ENCODE measurements at places on chromosomes 4 and X.

DNA sequence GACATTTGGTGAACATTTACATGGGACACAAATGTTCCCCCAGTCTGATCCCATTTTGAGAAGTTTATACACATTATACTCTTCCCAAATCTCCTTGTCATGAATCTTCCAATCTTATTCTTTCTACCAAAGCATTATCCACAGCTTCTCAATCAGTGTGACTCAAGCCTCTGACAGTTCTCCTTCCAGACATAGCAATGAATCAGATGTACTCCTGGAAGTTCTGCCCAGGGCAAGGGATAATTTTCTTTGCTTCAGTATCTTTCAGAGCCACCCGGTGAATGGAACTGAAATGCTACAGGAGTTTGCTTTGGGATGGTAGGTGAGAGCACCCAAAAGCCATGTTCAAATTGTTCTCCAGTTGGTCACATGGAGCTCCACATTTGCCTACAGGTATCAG, 145.5 kb downstream of the ANXA5 start:
- no peak for DNase-seq

GRCh38 chr4:8030121-8030781, 90.6 kb upstream of the AFAP1 start:
- DNase-seq = no peak

DNA sequence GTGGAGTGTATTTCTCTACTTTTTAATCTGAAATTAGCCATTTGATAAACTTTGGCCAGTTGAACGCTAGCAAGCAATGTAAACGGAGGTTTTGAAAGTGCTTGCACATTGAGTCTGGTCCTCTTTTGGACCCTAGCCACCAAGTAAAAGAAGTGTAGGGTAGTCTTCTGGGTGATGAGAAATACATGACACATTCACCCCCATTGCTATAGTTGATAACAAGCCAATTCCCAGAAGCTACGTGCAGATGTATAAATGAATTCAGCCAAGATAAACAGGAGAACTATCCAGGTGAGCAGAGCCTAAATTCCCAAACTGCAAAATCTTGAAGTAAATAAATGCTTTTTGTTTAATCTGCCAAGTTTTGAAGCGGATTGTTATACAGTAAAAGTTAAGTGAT, 965.4 kb upstream of the GRIA3 start:
- no peak for DNase-seq

GRCh38 chr4:152000518-152000917, 239.7 kb upstream of the GATB start:
- DNase-seq = no peak

DNA sequence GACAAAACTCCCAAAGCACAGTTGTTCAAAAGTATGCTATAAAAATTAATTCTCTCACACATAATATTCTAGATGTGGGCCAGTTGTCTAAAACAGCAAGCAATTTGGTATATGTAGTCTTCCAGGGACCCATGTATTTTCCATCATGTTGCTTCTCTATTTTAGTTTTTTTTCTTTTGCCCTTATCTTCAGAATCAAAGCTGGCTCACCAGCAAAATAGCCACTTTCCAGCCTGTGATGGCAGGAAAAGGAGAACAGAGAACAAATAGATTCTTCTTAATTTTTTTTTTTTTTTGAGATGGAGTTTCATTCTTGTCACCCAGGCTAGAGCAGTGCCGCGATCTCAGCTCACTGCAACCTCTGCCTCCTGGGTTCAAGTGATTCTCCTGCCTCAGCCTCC, 680.8 kb upstream of the TENM3 start:
- no peak for DNase-seq

DNA sequence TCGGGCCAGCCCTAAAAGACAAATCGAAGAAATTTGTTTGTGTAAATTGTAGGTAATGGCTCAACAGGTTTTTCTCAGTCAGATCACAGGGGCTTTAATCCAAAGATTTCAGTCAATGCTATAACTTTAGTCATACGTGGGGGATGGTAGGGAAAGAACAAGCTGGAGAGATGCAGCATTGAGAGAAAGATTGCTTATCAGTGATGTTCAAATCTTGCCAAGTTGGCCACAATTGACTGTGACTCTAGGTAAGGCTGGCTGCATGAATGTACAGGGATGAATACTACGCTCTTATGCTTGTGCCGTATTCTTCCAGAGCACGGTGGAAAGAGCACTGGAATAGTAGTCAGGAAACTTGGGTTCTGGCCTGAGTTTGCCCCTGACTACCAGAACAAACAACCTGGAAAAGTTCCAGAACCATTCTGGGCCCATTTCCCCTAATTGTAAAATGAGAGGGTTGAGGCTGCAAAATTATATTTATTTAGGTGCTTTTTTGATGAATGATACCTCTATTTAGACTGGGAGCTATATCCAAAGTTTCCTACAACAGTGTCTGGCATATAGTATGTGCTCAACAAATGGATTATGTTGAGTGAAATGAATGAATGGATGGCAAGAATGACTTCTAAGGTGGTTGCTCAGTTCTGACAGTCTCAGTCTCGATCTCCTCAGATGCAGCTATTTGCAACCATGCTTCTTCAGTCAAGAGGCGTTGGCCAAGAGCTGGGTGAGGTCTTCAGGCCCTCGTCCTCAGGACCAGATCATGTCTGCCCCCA, 44.4 kb downstream of the TSC22D3 start:
- DNase-seq = no peak

DNA sequence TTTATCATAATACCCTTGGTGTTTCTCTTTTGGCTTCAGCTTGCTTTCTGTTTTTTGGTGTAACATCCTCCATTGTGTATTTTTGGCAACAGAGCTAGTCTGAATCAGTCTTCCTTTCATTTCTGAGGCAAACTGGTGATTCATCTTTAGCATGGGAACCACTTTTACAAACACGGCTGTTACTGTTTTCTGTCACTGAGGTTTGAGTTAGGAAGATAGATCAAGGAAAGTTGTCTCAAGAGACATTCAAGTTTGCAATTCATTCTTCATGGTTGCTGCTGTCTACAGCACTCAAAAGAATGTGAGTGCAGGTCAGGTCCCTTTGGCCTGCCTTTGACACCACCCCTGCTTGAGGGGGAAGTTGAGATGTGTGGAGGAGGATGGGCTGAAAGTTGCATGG, 36.3 kb downstream of the IL21 start:
- no peak for DNase-seq

GRCh38 chrX:8390771-8391170, 73.9 kb upstream of the VCX3B start:
- no peak for DNase-seq

- peak; percentile 99 for DNase-seq
Measured at GRCh38 chr4:705278-706082, at the start of gene PCGF3. Gene PCGF3 (plus strand): TSS chr4:705832. CDS start chr4:733681, 27,849 bp downstream.

- DNase-seq = no peak
Measured at GRCh38 chr4:150888625-150889024, 126.5 kb downstream of the LRBA start.

DNA sequence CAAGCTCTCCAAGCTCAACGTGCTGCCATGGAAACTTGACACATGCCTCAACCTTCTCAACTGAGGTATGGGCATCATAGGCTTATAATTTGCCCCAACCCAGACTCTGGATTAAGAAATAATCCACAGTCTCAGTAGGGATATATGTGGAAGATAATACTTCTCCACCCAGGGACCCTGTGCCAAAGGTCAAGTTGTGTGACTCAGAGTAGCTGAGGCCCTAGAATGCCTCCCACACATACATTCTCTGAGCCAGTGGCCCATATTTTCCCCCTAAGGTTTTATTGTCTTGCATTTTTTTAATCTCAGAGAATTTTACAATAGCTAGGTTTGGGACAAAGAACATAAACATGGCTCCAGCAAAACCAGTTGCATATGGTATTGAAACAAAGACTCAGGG, 283.1 kb downstream of the IDS start:
- no peak for DNase-seq

- DNase-seq = peak; percentile 76
Measured at GRCh38 chr4:76589872-76590797, 155.1 kb downstream of the SHROOM3 start.

DNA sequence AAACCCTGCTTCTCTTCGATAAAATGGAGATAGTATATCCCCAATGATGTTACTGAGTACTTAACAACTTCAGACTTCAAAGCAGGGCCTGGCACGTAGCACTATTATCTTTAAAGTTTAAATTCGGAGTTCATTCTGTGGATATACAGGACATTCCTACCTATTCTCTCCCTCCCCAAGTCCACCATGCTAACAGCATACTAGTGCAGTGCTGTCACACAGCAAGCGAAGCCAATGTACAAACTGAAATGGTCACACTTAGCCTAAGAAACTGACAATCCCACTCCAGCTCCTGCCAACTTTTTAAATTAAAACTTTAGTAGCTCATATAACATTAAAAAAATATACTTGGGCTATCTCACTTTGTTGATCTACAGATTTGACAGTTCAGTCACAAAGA, 1.2 kb upstream of the DNAJB14 start:
- no peak for DNase-seq

- DNase-seq = no peak
Measured at GRCh38 chr4:95018785-95019184, 261.0 kb downstream of the BMPR1B start.

DNA sequence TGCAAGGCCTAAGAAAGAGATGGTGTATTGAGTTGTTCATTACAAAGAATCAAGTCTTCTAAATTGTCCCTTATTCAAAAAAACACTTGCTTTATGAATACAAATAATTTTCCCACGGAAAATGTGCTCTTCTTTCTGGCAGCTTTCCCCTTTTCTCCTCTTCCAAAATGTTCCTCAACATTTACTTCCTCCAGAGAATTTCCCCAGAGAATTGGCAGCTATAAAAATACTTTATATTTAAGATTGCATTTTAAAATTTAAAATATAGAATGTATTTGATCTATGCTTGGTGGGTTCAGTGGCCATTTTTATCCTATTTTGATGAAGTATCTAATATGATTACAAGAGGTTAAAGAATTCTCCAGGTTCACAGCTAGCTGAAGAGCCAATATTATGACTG, 521.0 kb downstream of the IQCM start:
- no peak for DNase-seq

GRCh38 chr4:183332447-183332846, 10.2 kb upstream of the CLDN24 start:
- no peak for DNase-seq

DNA sequence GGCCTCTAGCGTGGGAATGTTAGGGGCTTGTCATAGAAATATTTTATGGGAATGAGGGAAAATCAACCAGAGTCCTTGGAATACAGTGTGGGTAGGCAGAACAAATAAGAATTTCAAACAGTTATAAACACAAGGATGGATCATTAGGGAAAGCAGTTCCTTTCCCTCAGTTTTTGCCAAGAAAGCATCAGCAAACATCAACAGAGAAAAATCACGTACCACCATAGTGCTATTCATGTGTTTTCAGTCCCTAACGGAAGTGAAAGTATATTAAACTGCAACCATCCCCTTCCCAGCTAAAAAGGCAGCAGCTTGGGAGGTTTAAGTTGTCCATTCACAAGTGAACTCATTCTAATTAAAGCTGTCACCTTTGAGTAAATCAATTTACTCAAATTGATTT, 334.4 kb upstream of the PCDH18 start:
- DNase-seq = no peak

GRCh38 chrX:153438532-153438931, 7.3 kb downstream of the TREX2 start:
- no peak for DNase-seq

DNA sequence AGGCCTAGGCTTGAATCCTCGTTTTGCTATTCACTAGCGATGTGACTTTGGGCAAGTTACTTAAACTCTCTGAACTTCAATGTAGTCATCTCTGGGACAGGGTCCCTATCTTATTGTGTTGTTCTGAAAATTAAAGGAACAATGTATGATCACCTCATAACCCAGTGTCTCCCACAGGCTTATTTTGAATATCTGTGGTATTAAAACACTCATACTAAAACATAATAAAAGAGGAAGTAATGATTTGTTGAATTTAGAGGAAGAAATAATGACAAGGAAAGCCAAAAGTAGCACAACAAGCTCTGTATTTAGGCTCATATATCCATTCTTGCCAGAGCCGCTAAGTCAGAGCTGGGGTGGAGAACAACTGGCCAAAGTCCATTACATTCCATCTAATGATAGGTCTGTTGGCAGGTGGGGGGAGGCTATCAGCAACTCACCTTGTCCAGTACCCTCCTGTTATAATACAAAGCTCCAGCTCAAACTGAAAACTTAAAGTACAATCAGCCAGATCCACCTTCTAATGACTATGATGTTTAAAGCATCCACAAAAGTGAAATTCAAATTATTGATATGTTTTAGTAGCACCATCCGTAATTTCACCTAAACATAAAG, 64.5 kb upstream of the LSM6 start:
- no peak for DNase-seq

- DNase-seq = no peak
Measured at GRCh38 chr4:110967936-110968335, 345.1 kb upstream of the PITX2 start.

DNA sequence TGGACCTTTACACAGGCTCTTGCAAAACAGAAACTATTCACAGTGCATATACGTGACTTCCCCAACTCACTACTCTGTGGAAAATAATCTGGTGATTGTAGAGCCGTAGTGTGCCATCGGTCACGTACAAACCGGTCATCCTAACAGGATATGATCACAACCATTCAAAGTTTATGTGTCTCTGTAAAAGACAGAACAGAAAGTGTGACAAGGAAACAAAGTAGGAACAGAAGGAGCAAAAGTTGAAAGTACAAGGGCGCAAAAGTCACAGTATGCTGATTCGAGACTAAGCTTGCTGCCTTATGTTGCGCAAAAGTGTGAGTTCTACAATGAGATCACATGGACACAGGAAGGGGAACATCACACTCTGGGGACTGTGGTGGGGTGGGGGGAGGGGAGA, 18.6 kb downstream of the MEPE start:
- no peak for DNase-seq

- DNase-seq = no peak
Measured at GRCh38 chrX:1341545-1342184, 5.1 kb downstream of the IL3RA start.

GRCh38 chr4:62948108-62948507, 1461.1 kb downstream of the TECRL start:
- no peak for DNase-seq

DNA sequence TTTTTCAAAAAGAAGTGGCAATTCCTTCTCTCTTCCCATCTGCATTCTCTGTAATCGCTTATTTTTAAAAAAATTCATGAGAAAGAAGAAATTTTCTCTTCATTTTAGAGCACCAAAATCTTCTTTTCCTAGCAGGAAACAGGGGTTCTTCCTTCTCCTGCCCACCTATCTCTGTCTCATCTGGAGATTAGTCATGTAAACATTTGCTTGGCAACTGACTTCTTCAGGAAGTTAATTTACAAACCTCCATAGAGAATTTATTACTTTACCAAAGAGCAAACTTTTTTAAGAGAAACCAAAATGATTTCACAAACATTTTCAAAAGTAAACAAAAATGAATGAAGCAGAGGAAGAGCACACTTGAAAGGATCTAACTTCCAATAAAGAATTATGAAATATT, 13.5 kb downstream of the TTC29 start:
- DNase-seq = no peak

- no peak for DNase-seq
Measured at GRCh38 chr4:138249132-138249531, 7.0 kb upstream of the SLC7A11 start.

- no peak for DNase-seq
Measured at GRCh38 chrX:13651150-13651549, 1.8 kb upstream of the TCEANC start.

Measured in right hindlimb (tissue), 1 donor.